ENCODE measurements at places on chromosomes 6 and 20. TPM values are rescaled to one million over a fixed set of nuclear protein-coding genes. Genes with fewer than 3 reads are reported as not detected.
A peak's percentile ranks its signal among the peaks of the same experiment; 100 is the strongest.

TMEM200A gene
- 44.2 TPM for total RNA-seq

FOXA2 gene
- not detected for total RNA-seq

COL21A1 gene
- 2.3 TPM for total RNA-seq

NCOA5 gene
- 10.0 TPM for total RNA-seq

DHX35 gene
- total RNA-seq = 11.8 TPM

DNA sequence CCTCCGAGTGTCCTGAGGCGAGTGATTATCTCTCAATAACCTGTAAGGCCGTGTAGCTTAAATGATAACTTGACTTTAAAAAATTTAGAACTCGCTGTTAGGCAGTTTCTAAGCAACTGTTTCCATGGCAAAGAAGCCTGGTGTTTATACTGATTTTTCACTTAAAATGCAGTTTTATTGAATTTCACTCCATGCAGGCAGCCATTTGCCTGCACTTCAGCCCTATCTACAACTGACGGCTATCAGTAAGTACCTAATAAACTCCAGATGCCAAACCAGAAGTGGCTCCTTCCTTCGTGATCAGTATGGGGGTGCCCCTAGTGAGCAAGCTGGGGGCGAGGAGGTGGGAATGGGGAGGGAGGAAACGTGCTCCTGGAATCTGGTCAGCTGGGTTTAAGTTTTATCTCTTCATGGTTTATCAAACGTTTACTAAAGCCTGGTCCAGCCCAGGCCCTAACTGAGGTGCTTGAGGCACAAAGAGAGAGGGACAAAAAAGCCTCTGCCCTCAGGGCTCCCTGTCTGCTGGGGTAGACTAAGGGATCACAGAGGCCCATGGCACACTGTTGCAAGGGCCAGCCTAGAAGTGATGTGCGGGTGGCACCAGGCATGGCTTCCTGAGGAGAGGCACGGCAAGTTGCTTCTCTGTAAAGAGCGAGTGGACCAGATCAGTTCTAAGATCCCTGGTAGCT is 45.5 kb downstream of the TTI1 start:
- H3K27ac ChIP-seq = no peak overlapping the region
- no peak for DNase-seq
- no peaks in the 10 kb centered on the region for H3K27me3 ChIP-seq
- no peak overlapping the region for H3K4me3 ChIP-seq

GRCh38 chr20:57615445-57615811 is 4.8 kb downstream of the ZBP1 start:
- H3K4me3 ChIP-seq = no peak overlapping the region
- H3K4me1 ChIP-seq = no peaks in the 10 kb centered on the region
- DNase-seq = no peak
- no peaks in the 10 kb centered on the region for H3K27me3 ChIP-seq

GRCh38 chr20:37220731-37221130 is 40.9 kb downstream of the GHRH start:
- no peak for DNase-seq
- no peaks in the 10 kb centered on the region for H3K27me3 ChIP-seq
- H3K4me1 ChIP-seq = peaks cover 2% of the 10 kb centered on the region
- H3K27ac ChIP-seq = no peak overlapping the region
- H3K36me3 ChIP-seq = peaks cover 15% of the 10 kb centered on the region

DNA sequence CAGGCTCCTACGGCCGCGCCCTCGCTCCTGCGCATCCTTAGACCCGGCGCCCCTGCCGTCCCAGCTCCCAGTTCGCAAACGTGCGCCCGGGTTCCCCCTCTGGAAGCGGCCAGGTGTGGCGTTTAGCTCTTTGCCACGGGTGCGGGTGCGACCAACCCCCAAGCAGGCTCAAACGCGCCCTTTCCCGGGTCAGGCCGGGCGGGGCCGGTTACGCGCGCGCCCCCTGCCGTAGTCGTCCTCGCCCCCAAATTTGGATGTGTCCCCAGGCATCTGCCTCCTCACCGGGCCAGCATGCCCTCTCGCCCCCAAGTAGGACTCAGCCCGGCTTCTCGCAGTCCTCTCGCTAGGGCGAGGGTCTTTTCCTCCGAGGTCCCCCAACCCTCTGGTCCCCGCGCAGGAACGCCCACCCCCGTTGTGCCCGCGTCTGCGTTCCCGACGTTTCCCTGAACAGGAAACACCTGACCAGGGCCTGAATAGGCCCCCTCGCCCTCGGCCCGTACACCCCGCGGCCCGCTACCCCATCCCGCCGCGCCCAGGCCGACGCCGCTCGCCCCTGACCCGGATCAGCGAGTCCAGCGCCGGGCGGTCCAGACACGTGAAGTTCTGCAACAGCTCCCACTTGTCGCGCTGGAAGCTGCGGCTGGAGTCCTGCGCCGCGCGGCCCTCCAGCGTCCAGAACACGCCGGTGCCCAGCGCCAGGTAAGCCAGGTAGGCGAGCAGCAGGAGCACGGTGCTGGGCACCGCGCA is 520 bp downstream of the KCNK17 start:
- H3K27ac ChIP-seq = no peak overlapping the region
- no peak overlapping the region for H3K4me3 ChIP-seq
- DNase-seq = no peak
- H3K36me3 ChIP-seq = no peaks in the 10 kb centered on the region

DNA sequence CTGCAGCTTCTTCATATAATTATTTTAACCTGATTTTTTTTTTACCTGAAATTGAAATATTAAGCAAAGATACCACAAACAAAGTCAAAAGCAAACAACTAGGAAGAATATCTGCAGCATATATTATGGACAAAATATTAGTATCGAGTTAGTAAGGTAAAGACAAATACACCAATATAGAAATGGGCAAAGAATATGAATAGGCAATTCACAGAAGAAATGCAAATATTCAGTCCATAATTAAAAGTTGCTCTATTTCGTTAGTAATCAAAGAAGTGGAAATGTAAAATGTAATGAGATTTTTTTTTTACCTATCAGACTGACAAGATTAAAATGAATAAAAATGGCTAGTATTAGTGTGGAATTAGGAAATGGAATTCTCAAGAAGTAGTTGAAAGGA is 121.5 kb downstream of the CD83 start:
- H3K36me3 ChIP-seq = no peaks in the 10 kb centered on the region
- no peak overlapping the region for H3K4me3 ChIP-seq
- no peak overlapping the region for H3K27ac ChIP-seq
- H3K4me1 ChIP-seq = no peaks in the 10 kb centered on the region

- no peak for DNase-seq
- no peak overlapping the region for H3K4me3 ChIP-seq
- H3K27ac ChIP-seq = no peak overlapping the region
- H3K36me3 ChIP-seq = no peaks in the 10 kb centered on the region
These were observed 191.5 kb upstream of the AGPAT4 start for GRCh38 chr6:161465403-161465802.

DNA sequence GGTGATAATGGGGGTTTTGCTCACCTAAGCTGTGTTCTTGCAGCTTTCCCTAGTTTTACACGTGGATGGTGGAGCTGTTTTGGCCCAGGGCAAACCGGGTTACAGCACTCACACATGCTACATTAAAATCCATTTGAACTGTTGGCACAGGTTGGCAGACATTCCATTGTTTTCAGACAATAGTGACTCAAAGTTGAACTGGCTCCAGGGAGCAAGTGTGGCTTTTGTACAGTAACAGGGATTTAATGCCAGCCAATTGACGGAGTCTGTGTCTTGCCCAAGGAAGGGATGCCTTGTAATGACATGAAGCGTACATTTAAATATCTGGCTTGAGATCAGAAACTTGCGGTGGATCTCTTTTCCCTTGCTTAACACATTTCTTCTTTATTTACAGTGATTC is 183.1 kb downstream of the DTNBP1 start:
- H3K36me3 ChIP-seq = no peaks in the 10 kb centered on the region
- no peaks in the 10 kb centered on the region for H3K27me3 ChIP-seq
- no peak overlapping the region for H3K27ac ChIP-seq
- H3K4me1 ChIP-seq = peaks cover 15% of the 10 kb centered on the region
- DNase-seq = no peak

- no peaks in the 10 kb centered on the region for H3K4me1 ChIP-seq
- H3K27me3 ChIP-seq = peaks cover 40% of the 10 kb centered on the region
- DNase-seq = no peak
- no peaks in the 10 kb centered on the region for H3K36me3 ChIP-seq
These were observed 2.1 kb upstream of the NRN1 start for GRCh38 chr6:6008648-6009421.

- H3K4me3 ChIP-seq = no peak overlapping the region
- no peak for DNase-seq
- peaks cover 4% of the 10 kb centered on the region for H3K4me1 ChIP-seq
- H3K27me3 ChIP-seq = no peaks in the 10 kb centered on the region
These were observed 161.0 kb downstream of the AIG1 start for GRCh38 chr6:143221698-143222097.

- peaks cover 4% of the 10 kb centered on the region for H3K4me1 ChIP-seq
- no peaks in the 10 kb centered on the region for H3K27me3 ChIP-seq
- no peak for DNase-seq
- no peaks in the 10 kb centered on the region for H3K36me3 ChIP-seq
These were observed 2.7 kb upstream of the PLCB4 start for GRCh38 chr20:9066191-9066590.

- H3K27me3 ChIP-seq = no peaks in the 10 kb centered on the region
- DNase-seq = no peak
- no peaks in the 10 kb centered on the region for H3K4me1 ChIP-seq
- no peaks in the 10 kb centered on the region for H3K36me3 ChIP-seq
- no peak overlapping the region for H3K27ac ChIP-seq
These were observed 97.7 kb upstream of the VGLL2 start for GRCh38 chr6:117167520-117168271.

GRCh38 chr6:57173056-57173885 is 1.1 kb downstream of the BAG2 start:
- peak overlapping the region; percentile 92 for H3K27ac ChIP-seq
- H3K4me1 ChIP-seq = peaks cover 8% of the 10 kb centered on the region
- H3K27me3 ChIP-seq = no peaks in the 10 kb centered on the region
- DNase-seq = peak; percentile 36
- H3K4me3 ChIP-seq = peak overlapping the region; percentile 63
- no peaks in the 10 kb centered on the region for H3K36me3 ChIP-seq

DNA sequence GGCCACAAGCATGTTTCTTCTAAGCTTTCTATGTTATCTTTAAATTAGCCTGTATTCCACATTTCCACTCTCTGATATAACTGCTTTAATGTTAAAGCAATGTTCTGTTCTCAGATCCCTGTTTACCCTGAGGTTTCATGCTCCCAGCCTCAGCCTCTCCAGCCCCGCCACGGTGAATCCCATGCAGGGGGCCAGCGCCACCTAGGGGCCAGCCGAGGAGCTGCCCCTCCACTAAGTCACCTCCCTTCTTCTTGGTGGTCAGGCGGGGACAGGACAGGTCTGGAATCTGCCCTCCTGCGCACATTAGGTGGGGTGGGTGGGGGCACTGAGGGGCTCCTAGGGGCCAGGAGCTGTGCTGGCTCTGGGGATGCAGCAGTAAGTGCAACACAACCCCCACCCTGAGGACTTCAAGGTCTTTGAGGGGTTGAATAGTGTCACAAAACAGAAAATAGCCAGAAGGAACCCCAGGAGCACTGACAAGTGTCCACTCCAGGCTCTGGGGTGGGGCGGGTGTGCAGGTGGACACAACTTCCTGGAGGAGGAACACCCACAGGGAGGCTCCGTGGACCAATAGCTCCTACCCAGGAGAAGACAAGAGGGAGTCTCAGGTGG is 61.6 kb downstream of the RAB44 start:
- peak; percentile 56 for DNase-seq
- no peak overlapping the region for H3K4me3 ChIP-seq
- peaks cover 5% of the 10 kb centered on the region for H3K27me3 ChIP-seq

Data from fibroblast of lung (primary cell).